ENCODE measurements at places on chromosomes 1 and 21. TPM values are rescaled to one million over a fixed set of nuclear protein-coding genes. Genes with fewer than 3 reads are reported as not detected.

DNA sequence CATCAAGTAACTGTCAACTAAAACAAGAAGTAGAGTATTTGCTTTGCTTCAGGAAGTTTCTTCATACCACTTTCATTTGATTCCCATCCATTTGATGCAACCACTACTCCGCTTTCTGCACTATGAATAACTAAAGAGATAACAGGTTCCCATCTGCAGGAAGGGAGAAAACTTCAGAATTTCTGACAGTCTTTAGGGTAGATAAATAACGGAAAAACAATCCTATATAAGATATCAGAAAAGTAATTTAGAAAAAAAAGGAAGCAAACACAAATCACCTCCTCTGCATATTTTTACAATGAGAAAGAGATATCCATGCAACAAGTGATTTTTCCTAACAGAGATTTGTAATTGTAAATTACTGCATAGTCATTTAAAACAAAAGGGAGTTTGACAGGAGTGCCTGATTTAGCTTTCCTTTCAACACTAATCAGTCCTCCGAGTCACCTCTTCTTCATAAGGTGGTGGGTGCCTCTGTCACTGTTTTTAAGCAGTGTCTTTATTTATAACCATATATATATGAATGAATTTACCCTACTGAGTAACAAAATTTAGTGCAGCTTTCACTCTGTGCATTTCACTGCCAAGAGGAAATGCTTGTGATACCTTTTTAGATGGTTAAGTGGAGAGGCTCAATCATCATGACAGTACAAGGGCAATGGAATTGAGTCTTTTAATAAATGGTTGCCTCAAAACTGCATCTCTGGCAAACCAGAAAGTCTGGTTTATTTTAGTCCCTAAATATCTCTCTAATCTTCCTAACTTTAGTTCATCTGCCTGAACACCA, 1920.4 kb downstream of the MRPL39 start:
- DNase-seq: no peak

DNA sequence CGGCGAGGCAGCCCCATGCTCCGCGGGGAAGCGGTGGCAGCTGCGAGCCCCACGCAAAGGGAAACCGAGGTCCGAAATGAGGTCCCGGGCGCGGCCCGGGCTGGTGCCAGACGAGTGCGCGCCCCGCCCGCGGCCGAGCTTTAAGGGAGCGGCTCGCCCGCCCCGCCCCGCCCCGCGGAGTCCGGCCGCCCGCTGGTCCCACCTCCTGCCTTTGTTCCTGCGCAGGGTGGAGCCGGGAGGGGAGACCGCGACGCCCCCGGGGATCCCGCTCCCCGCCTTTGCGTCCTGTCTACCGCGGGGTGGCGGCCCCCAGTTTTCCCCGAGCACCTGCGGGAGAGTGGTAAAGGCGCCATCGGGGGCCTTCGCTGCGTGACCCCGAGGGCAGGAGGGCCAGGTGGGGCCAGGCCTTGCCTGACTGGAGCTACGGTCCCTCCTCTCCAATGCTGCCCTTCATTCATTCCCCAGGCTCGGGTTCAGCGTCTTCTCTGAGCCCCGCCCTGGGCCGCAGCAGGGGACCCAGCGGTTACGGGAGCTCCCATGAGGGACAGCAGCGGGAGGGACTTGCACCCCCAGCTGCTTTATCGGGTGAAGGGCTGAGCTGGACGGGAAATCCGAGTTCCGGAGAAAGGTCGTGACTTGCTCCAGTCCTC, at the start of gene HES2:
Gene HES2 (minus strand): TSS at position 116 of the 650 bp plus-strand sequence. CDS start 99 bp downstream, at position 17.
- no peak for DNase-seq

GRCh38 chr1:8846263-8846662, 28.8 kb upstream of the RERE start:
- no peak for DNase-seq

- DNase-seq: no peak
Observed at GRCh38 chr21:14366998-14367397, 15.9 kb downstream of the HSPA13 start.

DNA sequence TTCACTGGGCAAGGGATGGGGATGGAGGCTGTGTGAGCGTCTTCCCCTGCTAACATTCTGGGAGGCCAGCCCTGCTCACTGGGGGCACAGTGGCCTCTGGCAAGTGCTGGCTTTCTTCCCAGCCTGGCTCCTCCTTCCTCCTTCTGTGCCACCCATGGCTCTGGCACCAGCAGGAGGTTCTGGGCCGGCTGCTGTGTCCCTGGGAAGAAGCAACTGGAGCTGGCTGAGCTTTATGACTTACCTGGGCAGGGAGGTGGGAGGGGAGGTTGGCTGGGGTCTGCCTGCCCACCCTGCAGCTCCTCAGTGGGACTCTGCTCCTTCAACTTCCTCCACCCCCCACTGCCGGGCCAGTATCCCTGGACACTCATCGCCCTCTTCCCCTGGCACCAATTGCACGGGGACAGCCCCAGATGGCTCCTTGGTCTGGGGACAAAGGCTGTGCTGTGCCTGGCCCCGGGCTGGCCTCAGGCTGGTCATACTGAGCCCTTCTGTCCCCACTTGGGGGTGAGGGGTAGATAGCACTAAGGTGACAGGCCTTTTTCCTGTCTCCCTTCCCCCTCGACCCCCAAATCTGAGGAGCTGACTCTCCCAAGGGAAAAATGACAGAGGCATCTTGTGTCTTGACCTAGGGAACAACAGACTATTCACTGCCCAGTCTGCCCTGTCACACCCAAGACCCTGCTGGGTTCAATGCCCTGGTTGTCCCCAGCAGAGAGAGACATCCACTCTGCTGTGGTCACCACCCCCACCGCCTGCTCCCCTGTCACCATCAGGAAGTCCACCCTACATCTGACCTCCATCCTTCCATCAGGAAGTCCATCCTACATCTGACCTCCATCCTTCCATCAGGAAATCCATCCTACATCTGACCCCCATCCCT, 14.4 kb downstream of the CDK18 start:
- no peak for DNase-seq

GRCh38 chr1:212218065-212218464, 67.1 kb upstream of the PPP2R5A start:
- no peak for DNase-seq

FCRL2 gene
- total RNA-seq: not detected

- DNase-seq: no peak
Observed at GRCh38 chr1:240192851-240193250, 101.2 kb downstream of the FMN2 start.
